GM23338 (cell line): ENCODE measurements at places on chromosomes 6 and 20.
A peak's percentile ranks its signal among the peaks of the same experiment; 100 is the strongest.

GRCh38 chr6:36738108-36738507 is 40.5 kb downstream of the RAB44 start:
- 0 out of 2 replicates have a peak, but pooled peaks cover 7% of the 10 kb centered on the region for H3K4me1 ChIP-seq
- no peak overlapping the region for H3K27ac ChIP-seq
- H3K27me3 ChIP-seq: no peaks in the 10 kb centered on the region
- no peaks in the 10 kb centered on the region for H3K36me3 ChIP-seq

GRCh38 chr20:19568128-19568527 is 189.9 kb upstream of the RIN2 start:
- no peak for DNase-seq
- no peaks in the 10 kb centered on the region for H3K27me3 ChIP-seq
- H3K4me3 ChIP-seq: no peak overlapping the region
- H3K27ac ChIP-seq: no peak overlapping the region
- H3K4me1 ChIP-seq: no peaks in the 10 kb centered on the region

DNA sequence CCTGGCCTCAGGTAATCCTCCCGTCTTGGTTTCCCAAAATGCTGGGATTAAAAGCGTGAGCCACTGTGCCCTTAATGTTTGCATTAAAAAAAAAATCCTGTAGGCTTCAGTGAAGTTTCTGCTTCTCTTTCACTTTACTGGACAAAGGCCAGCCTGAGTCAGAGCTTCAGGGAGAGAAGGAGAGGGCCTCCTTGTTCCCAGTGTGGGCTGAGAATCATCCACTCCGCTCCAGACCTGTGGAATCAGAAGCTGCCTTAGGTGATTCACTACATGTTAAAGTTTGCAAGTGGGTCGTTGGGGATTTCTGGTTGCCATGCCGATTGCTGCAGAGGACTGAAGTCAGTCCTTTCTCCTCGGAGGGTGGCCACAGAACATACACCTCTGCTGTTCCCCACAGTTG is 113.3 kb upstream of the EEF1E1 start:
- no peaks in the 10 kb centered on the region for H3K36me3 ChIP-seq
- H3K27ac ChIP-seq: no peak overlapping the region
- no peaks in the 10 kb centered on the region for H3K4me1 ChIP-seq
- H3K4me3 ChIP-seq: no peak overlapping the region
- DNase-seq: no peak
- no peaks in the 10 kb centered on the region for H3K27me3 ChIP-seq

GRCh38 chr6:28251661-28252008 is 434 bp downstream of the ZKSCAN4 start:
- H3K27me3 ChIP-seq: 0 out of 2 replicates have a peak, but pooled peaks cover 10% of the 10 kb centered on the region
- H3K4me1 ChIP-seq: peaks cover 11% of the 10 kb centered on the region
- DNase-seq: peak; percentile 53
- peaks cover 8% of the 10 kb centered on the region for H3K36me3 ChIP-seq

DNA sequence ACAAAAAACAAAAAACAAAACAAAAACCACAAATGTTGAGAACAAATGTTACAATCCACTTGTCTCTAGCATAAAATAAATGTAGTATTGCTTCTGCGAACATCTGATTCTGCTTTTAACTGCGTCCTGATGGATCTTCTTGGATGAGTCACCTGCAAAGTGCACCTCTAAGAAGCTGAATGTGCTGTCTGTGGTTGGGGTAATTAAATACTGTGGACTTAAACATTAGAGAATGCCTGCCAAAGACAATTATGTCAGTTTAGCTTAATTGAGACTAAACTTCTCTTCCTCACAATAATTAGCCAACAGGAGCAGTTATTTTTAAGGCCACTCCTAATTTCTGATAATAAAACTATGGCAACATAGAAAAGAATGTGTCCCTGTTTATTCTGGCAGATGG is 253.4 kb downstream of the PHACTR1 start:
- no peak overlapping the region for H3K27ac ChIP-seq
- no peaks in the 10 kb centered on the region for H3K36me3 ChIP-seq
- H3K27me3 ChIP-seq: no peaks in the 10 kb centered on the region
- no peak overlapping the region for H3K4me3 ChIP-seq
- H3K4me1 ChIP-seq: no peaks in the 10 kb centered on the region
- DNase-seq: no peak

DNA sequence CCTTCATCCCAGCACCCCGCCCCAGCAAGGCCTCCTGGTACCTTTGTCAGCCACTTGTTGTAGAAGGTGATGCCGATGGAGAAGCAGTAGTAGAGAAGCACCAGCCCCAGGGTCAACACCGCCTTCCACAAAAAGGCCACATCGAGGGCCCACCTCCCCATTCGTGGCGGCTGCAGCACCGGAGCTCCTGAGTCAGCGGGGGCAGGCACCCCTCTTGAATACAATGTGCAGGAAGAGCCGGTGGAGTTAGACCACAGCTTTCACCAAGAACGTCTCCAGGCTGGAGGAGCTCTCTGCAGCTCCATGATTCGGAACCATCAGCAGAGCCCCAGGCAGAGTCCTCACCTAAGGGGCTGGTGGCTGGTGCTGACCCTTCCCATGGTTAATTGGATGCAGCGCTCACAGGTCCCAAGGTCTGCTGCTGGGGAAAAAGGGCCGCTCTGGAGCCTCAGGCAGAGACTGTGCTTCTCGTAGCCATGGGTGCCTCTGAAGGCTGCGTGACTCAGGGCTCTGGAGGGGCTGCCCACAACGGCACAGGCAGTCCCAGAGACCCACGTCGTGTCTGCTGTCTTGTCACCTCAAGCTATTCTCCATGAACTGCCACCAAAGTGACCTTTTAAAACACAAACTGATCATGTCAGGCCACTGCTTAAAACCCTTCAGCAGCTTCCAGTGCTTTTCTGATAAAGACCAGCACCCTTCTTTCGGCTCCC is 47.9 kb downstream of the ELMO2 start:
- H3K4me1 ChIP-seq: peaks cover 5% of the 10 kb centered on the region
- DNase-seq: no peak
- H3K36me3 ChIP-seq: no peaks in the 10 kb centered on the region
- no peak overlapping the region for H3K4me3 ChIP-seq

DNA sequence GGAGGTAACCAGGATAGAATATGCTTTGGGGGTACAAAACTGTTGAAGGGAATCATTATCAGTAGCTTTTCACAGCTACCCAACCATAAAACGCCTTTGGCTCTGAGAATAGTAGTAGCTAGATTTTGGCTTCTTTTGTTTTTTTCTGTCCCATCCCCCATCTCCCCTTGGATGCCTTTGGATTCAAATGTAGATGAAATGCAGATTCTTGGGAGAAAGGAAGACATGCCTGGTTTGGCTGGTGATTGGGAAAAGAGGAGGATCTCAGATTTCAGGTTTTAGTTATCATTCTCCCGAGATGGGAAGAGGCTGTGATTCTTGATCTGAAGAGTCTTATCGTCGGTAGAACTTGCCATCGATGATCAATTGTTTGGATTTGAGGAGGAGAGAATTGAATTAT is 3.5 kb upstream of the CDYL start:
- peaks cover 8% of the 10 kb centered on the region for H3K27me3 ChIP-seq
- no peaks in the 10 kb centered on the region for H3K36me3 ChIP-seq
- H3K4me1 ChIP-seq: peaks cover 7% of the 10 kb centered on the region
- peak overlapping the region; percentile 95 for H3K27ac ChIP-seq

GRCh38 chr6:93319304-93319703 is 100.1 kb downstream of the EPHA7 start:
- H3K4me1 ChIP-seq: no peaks in the 10 kb centered on the region
- no peak for DNase-seq
- no peaks in the 10 kb centered on the region for H3K36me3 ChIP-seq
- H3K27me3 ChIP-seq: no peaks in the 10 kb centered on the region

GRCh38 chr6:30725713-30726505 is 5.8 kb downstream of the TUBB start:
- H3K4me1 ChIP-seq: peaks cover 6% of the 10 kb centered on the region
- no peaks in the 10 kb centered on the region for H3K27me3 ChIP-seq
- peak overlapping the region; percentile 70 for H3K27ac ChIP-seq
- H3K4me3 ChIP-seq: no peak overlapping the region
- peak; percentile 63 for DNase-seq

GRCh38 chr6:105862936-105863607 is 223.1 kb upstream of the PRDM1 start:
- no peak for DNase-seq
- no peaks in the 10 kb centered on the region for H3K27me3 ChIP-seq
- H3K27ac ChIP-seq: no peak overlapping the region
- H3K4me3 ChIP-seq: no peak overlapping the region
- no peaks in the 10 kb centered on the region for H3K36me3 ChIP-seq
- no peaks in the 10 kb centered on the region for H3K4me1 ChIP-seq

DNA sequence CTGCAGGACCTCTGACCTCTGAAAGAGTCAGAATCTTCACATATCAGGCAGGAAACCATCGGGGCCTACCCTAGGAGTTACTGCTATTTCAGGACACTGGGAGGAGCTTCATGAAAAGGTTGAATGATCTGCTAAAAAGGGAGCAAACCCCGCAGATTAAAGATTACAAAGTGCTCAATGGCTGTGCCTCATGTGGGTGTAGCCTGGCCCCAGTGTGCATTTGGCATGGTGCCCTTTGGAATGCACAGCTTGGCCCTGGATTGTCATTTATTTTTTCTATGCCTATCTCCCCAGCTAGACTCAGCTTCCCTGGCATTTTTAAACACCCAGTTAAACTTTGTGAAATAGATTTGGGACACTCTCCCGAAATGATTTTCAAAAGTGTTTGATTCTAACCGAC is 368.5 kb upstream of the SPTLC3 start:
- H3K27ac ChIP-seq: no peak overlapping the region
- H3K4me1 ChIP-seq: no peaks in the 10 kb centered on the region
- no peaks in the 10 kb centered on the region for H3K27me3 ChIP-seq
- no peaks in the 10 kb centered on the region for H3K36me3 ChIP-seq
- DNase-seq: no peak

DNA sequence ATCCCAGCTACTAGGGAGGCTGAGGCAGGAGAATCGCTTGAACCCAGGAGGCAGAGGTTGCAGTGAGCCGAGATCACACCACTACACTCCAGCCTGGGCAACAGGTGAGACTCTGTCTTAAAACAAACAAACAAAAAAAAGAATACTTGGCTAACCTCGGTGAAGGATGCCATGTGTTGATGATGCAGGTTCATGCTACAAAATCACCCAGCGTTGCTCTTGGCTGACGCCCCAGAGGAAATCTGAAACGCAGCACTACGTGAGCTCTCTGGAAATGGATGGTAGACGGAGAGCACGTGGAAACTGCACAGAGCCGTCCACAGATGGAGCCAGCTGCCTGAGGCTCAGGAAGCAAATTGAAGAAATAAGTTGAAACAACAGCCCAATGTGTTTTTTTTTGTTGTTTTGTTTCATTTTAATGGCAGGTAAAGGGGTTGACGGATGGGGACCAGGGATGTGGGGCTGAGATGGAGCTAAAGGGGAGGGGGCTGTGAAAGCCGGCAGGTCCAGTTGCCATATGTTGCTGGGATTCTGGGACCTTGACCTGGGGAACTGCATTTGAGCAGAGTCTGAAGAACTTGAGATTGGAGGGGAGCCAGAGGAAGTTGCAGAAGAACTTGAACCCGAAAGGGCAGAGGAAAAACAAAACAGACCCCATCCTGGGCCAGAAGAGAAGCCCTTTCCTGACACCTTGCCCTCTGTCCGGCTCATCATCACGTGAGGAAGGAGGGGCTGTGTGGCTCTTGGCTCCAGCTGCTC is 12.8 kb upstream of the MANBAL start:
- no peak overlapping the region for H3K4me3 ChIP-seq
- no peaks in the 10 kb centered on the region for H3K27me3 ChIP-seq
- DNase-seq: no peak
- no peaks in the 10 kb centered on the region for H3K36me3 ChIP-seq

- no peaks in the 10 kb centered on the region for H3K27me3 ChIP-seq
- H3K4me1 ChIP-seq: no peaks in the 10 kb centered on the region
- no peaks in the 10 kb centered on the region for H3K36me3 ChIP-seq
- no peak overlapping the region for H3K27ac ChIP-seq
- no peak for DNase-seq
- no peak overlapping the region for H3K4me3 ChIP-seq
Measured at GRCh38 chr6:64948261-64948660, 758.8 kb downstream of the EYS start.

DNA sequence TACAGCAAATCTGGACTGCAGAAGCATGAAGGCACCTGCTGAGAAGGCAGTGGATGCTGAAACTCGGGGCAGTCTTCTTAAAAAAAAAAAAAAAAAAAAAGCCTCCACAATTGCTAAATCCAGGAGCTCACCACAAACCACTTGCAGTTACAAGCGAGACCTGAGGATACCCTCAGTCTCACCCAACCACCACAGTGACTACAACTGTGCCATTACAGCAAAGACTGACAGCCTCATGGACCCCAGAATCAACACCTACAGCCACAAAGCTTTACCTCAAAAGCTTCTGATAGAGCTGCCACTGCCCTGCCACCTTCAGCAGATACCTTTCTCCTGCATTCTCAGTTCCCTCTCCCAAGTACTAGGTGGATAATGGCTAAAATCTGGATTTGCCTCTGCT is 9.0 kb downstream of the COL21A1 start:
- no peaks in the 10 kb centered on the region for H3K4me1 ChIP-seq
- DNase-seq: no peak
- H3K36me3 ChIP-seq: no peaks in the 10 kb centered on the region

DNA sequence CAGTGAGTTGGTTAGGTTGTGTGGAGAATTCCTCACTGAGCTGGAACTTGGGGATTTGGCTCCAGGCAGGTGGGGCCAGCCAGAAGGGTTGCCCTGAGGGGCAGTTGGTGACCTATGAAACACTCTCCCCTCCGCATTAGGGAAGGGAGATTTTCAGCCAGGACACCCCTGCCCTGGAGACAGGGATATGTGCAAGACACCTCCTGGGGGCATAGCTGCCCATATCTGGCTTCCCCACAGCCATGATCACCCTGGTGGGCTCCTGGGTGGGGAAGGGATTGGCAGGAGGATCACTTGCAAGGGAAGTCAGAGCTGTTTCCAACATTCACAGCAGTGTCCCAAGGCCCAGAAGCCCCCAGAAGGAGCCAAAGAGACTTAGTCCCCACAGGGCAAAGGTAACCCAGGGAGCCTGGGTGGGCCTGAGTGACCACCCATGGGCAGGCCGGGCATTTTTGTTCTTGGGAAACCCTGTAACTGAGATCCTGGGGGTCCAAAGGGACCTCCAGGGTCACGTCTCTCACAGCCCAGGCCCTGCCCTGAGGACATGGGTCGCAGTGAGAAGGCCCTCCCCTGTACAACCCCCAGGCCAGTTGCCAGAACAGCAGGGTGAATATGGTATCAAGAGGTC is 145.8 kb downstream of the MRPL14 start:
- H3K27ac ChIP-seq: no peak overlapping the region
- H3K36me3 ChIP-seq: no peaks in the 10 kb centered on the region
- no peaks in the 10 kb centered on the region for H3K27me3 ChIP-seq

DNA sequence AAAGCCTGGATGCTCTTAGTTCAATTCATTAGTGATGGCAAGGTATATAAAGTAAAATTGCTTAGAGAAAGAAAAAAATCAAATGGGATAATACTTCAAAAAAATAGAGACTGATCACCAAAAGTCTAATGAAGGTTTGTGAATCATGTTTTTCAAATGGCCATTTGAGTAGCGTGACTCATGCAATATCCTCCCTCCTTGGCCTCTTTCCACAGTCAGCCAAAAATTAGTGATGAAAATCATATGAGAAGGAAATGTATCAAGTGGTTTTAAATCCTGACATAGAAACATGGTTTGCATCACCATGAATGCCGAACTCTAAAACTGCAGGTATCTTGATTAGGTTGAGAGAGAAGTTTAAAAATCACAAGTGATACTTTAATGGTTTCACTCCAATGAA is 1.2 kb upstream of the COL19A1 start:
- no peak overlapping the region for H3K27ac ChIP-seq
- peaks cover 47% of the 10 kb centered on the region for H3K27me3 ChIP-seq
- no peak overlapping the region for H3K4me3 ChIP-seq
- no peak for DNase-seq
- no peaks in the 10 kb centered on the region for H3K36me3 ChIP-seq
- peaks cover 15% of the 10 kb centered on the region for H3K4me1 ChIP-seq
